Keratinocyte (primary cell): ENCODE measurements at places on chromosomes 13 and 19.

GRCh38 chr13:96726651-96727050 lies 267.6 kb downstream of the OXGR1 start:
- DNase-seq = no peak

DNA sequence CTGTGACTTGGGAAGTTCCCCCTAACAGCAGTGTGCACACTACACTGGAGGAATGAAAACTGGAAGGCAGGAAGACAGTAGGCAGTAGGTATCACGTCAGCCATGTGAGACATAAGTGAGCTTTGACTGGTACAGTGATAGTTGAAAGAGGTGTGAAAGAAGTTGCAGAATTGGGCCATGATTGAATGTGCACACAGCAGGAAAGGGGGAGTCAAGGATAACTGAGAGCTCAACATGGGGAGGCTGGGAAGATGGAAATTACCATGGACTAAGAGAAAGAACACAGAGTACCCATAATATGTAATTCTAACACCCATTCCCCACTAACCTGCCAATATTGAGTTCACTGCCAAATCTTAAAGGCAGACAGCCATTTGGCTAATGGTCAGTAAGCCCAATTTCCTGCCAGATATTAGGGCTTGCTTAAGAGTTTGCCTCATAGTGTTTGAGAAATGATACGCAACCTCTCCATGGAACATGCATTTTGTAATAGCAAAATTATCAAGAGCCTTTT lies 321.7 kb downstream of the DCT start:
- DNase-seq = no peak

- no peak for DNase-seq
These were observed 70.2 kb downstream of the KLF2 start for GRCh38 chr19:16394681-16395375.

DNA sequence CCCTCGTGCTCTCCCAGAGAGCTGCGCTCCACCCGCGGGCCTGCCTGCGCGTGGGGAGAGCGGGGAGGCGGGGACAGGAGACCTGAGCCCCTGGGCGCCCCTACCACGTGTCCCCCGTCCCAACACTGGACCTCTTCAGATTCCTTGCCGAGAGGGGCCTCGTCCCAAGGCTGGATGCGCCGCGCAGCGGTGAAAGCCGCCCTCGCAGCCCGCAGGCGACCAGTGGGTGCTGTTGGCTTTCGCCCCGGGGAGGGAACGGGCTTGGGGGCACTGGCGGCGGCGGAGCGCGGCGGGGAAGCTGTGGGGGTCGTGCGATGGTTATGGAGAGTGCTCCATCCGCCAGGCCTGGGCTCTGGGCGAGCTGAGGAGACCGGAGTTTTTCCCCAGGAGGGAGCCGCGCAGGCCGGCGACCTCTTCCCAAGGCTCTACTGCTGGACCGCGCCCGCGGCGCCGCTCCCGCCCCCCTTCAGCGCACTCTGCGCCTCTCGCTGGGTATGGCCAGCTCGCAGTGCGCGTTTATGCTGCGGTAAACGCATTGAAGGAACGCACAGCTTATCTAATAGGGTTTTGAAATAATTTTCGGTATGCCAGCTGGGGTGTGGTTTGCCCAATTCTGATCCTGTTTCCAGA lies 17.2 kb upstream of the RNF17 start:
- no peak for DNase-seq

GRCh38 chr13:43128504-43128961 lies 105.1 kb downstream of the DNAJC15 start:
- DNase-seq = no peak

GRCh38 chr19:13078381-13078780 lies 24.3 kb downstream of the LYL1 start:
- no peak for DNase-seq

DNA sequence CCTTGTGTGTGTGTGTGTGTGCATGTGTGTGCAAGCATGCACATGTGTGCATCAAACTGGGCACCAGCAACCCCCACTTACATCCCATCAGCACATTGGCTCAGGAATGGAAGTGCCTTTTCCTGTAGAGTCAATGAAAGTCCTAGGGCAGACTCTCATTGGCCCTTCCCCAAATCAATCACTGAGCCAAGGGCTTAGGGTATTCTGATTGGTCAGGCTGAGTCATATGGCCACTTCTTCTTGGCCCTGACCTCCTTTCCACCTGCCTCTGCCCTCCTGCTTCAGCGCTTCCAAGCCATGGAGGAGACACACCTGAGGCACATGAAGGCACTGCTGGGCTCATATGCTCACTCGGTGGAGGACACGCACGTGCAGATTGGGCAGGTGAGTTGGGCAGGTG lies 20.9 kb downstream of the FCHO1 start:
- DNase-seq = no peak

DNA sequence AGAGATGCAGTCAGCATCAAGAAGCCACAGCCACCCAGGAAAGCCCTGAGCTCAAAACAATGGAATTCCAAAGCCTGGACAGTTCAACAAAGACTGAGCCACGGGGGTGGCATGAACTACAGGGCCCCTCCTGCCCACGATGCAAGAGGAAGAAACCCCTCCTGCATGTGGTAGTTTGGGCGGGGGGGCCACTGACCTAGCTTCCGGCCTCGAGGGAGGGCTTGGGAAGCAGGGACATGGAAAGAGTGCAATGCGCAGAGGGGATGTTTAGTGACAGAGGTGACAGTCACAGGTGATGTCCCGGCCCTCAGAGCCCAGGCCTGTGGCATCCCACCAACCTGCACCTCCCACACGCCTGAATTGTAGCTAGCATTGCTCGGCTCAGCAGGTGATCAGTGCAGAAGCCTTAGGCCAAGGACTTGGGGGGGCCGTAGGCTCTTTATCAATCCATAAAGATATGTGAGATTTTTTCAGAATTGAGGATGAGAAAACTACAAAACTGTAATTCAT lies 318.8 kb downstream of the TEX29 start:
- DNase-seq = no peak

DNA sequence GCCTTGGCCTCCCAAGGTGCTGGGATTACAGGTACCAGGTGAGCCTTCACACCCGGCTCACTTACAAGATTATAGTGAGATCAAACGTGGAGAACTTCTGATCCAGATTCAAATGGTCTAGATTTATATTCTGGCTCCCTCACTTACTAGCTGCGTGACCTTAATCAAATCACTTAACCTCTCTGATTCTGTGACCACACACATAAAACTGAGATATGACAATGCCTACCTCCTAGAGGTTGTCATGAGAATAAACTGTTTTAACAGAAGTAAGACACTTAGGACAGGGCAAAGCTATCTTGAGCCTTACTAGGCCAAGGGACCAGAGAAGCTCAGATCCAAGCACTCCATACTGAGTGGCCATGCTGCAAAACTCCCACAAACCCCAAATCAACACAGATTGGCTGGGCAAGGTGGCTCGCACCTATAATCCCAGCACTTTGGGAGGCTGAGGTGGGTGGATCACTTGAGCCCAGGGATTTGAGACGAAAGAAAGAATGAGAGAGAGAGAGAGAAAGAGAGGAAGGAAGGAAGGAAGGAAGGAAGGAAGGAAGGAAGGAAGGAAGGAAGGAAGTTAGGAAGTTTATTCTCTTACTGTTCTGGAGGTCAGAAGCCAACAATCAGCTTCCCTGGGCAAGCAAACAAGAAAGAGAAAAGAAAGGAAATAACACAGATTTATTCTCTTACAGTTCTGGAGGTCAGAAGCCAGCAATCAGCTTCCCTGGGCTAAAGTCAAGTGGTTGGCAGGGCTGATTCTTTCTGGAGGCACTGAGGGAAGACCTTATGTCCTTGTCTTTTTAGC lies 46.1 kb upstream of the MAP3K10 start:
- DNase-seq = no peak

GRCh38 chr19:48959341-48960239 lies 4.9 kb downstream of the BAX start:
- no peak for DNase-seq

- DNase-seq = no peak
These were observed 1.2 kb downstream of the TPGS1 start for GRCh38 chr19:508204-509150.
